ENCODE measurements at places on chromosomes 5 and 9.

DNA sequence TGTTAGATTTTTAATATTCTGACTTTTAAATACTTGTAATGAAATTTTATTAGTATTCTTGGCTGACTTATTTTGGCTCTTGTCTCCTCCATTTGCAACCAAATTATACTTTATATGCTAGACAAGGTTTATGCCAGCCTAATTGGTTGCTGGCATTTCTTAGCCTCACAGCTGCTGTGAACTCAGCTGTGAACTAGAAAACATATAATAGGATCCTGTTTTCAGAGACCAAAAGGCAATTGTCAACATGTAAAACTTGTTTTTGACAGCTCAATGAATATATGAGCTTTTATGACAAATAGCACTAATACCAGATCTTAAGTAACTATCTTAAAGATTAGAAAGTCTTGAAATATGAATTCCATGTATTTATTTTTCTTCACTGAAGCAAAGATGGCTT is 25.9 kb downstream of the KIF2A start:
- no peak for DNase-seq

- no peak for DNase-seq
These were observed 141.5 kb downstream of the RMI1 start for GRCh38 chr9:84121991-84122523.

DNA sequence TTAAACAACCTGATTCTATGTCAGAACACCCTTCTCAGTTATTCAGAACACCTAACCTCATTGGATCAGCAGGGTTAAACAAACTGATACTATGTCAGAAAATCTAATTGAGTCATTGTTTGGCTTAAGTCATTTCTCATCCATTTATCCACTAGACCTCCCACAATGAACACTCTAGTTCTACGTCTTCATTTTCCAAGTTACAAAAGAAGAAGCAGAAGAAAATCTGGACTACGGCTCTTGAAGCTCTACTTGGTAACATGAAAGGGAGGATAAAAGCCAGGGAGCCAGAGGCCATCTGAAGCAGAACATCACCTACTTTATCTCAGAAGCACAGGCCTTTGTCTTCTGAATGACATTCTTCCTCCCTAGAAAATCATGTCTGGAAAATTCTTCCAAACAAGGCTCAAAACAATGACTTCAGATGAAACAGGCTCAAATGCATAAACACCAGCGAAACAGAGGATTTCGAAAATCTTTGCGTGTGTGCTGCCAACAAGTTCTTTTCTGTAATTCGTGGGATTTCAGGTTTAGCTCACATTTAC is 35.4 kb upstream of the TGFBI start:
- no peak for DNase-seq

- no peak for DNase-seq
These were observed 57.9 kb downstream of the TEX10 start for GRCh38 chr9:100294806-100295205.

- no peak for DNase-seq
These were observed 136.7 kb upstream of the HAPLN1 start for GRCh38 chr5:83857341-83857740.

DNA sequence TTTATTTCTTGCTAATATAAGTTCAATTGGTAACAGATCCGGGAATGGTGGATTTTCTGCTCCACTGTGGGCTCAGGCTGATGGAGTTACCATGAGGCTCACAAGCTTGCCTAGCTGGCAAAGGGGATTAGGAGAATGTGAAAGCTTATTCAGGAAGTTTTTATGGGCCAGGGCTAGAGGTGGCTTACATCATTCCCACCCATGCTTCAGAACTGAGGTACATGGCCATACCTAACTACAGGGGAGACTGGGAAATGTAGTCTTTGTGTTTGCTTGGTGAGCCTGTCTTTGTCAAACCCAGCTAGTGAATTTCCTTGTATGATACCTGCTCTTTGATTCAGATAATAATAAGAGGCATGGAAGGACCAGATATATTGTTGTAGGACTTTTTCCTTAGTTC is 105.9 kb upstream of the DHFR start:
- DNase-seq: no peak

- DNase-seq: no peak
These were observed 699.0 kb downstream of the MAT2B start for GRCh38 chr5:164204338-164204946.

- no peak for DNase-seq
These were observed 2.6 kb downstream of the IER5L start for GRCh38 chr9:129175515-129175824.

DNA sequence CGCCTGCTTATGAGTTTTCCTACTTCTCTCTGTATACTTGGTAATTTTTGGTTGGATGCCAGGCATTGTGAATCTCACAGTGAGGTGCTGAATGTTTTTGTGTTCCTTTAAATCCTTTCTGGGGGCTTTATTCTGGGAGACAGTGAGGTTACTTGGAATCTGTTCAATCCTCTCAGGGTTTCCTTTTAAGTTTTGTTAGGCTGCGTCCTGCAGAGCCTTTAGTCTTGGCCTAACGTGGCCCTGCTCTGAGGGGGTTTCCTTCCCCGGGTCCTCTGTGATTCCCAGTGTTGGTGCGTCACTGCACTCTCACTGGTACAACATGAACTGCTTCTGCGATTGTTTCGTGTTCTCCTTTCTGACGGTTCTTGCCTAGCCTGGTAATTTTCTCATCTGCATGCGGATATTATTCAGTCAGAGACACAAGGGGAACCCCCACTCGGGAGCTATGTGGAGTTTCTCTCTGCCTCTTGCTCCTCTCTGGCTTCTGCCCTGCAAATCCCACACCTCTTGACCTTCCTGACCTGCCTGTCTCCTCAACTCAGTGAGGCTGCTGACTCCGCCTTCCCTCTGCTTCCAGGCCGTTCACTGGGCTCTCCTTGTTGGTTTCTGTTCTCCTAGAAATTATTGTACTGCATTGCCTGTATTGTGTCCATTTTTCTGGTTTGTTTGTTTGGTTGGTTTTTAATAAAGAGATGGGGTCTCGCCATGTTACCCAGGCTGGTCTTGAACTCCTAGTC is 128.1 kb downstream of the DAB2IP start:
- no peak for DNase-seq

DNA sequence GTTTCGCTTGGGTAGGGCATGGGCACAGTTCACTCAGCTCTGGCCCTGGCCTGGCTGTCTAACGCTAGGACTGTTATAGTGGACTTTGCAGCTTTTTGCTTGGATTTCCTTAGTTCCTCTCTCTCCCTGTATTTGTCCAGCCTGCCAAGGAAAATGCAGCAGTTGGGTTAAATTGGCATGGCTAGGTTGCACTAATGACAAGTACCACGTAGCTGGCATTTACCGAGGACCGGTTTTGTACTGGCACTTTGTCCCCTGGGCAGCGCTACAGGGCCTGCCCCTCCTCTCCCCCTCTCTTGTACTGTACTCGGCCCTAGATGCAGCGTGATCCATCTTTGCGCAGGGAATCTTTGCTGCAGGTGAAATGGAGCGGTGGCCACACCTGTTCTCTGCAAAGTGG is 2.4 kb downstream of the WDR5 start:
- no peak for DNase-seq

GRCh38 chr9:99184110-99184474 is 37.6 kb downstream of the ALG2 start:
- no peak for DNase-seq

- no peak for DNase-seq
These were observed 112.8 kb upstream of the SHB start for GRCh38 chr9:38181866-38182265.

DNA sequence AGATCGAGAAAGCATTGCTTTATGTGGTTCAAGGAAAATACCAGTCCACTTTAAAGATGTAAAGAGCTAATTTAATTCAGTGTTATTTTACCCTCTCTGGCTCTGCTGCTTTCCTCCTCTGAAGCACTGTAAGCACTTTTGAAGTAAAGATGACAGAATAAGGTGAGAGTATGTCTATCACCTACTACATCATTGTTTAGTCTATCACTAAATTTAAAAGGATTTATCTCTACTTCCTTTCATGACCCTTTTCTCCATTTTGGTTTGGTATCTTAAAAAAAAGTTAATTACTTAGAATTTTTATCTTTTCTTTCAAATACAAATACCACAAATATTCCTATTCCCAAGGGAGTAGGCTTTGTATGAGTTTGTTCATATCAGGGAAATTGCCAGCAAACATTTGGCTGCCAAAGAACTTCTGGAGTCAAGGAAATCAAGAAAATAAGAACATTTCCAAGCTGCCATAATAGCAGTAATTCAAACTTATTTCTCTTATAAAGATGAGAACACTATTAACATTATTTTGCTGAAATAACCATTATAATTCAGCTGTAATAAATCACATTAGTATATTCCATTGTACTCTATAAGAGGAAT is 77.8 kb downstream of the SLC38A9 start:
- DNase-seq: no peak

DNA sequence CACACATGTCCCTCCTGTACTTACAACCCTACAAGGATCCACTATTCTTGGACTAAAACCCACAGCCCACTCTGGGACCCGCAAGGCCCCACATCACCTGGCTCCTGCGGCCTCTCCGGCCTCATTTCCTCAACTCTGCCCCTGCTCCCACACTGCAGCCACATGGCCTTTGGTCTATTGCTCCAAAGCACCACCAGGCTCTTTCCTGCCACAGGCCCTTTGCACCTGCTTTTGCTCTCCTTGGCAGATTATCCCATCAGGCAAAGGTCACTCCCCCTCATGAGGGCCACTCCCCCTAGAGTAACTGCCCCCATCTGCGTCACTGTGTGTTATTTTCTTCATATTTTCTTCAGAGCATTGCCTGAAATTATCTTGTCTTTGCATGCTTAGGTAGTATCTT is 26.1 kb upstream of the CPLX2 start:
- DNase-seq: no peak

GRCh38 chr9:100879884-100880283 is 148.6 kb upstream of the PLPPR1 start:
- no peak for DNase-seq

- DNase-seq: no peak
These were observed 279.6 kb upstream of the ADAMTSL1 start for GRCh38 chr9:18194316-18194715.

GRCh38 chr9:123304340-123304691 is 35.9 kb upstream of the STRBP start:
- no peak for DNase-seq

- no peak for DNase-seq
These were observed 28.0 kb upstream of the CCNG1 start for GRCh38 chr5:163409384-163409783.

DNA sequence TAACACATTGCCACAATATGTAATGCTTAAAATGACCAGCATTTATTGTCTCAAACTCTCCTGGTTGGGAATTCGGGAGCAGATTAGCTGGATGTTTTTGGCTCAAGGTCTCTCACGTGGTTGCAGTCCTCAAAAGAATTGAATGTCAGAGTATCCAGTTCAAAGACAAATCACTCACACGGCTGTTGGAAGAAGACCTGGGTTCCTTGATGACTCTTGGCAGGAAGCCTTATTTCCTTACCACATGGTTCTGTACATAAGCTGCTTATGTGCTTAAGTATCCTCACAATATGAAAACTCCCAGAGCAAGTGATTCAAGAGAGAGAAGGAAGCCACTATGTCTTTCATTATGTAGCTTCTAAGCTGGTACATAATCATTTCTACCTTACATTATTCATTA is 230.3 kb upstream of the PTPRD start:
- no peak for DNase-seq

DNA sequence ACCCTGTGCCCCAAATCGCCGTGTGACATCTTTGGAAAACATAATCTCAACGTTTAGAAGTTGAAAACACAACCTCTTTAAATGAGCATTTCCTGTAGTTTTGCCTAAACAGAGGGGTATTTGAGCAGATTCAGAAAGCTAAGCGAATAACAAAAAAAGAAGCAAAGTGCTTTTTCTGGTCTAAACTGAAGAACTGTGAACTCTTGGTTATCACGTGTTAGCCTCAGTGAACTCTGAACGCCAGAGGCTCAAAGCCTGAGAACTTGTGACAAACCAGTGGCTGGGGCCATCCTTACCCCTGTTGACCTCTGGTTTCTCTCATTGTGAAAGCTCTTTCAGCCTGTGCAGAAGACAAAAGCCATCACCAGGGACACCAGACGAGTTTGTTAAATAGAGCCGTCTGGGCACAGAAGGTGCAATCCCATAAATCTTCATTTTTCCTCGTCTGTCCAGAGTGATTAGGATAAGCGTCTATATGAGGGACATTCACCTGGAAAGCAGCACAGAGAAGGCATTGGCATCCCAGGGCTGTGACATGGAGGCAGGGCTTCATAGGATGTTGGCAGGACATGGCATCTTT is 61.4 kb upstream of the ICE1 start:
- no peak for DNase-seq

DNA sequence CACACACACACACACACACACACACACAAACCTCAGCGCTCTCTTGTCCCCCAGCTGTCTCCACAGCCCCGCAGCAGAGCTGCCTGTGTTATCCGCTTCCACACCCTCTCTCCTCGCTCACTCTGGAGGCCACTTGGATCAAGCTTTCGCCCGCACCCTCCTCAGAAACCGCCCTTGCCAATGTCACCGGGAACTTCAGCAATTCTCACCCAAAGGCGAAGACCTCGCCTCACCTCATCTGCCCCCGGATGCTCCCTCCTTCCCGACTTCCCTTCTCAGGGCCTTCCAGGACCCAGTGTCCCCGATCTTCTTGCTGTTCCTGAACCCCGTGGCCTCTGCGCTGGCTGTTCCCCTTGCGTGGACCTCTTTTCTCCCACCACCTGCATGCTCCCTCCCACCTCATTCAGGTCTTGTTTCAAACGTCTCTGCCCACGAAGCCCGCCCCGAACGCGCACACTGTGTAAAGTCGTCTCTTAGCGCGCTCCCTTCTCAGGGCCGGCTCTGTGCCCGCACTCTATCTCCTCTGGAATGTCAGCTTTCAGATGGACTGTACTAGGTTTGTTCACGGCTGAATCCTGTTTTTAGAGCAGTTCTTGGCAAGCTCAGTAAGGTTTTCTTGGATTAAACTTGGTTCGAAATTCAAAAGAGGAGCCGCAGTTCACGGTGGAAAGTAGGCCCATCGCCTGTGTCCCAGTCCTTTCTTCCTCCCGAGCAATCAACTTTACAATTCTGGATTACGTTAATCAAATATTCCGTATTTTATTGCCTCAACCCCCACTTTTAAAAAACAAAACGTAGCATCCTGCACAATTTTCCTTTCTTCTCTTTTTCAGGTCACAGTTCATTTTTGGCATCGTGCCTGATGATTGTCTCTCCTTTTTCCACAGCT is 1.0 kb upstream of the TRIM7 start:
- DNase-seq: no peak

DNA sequence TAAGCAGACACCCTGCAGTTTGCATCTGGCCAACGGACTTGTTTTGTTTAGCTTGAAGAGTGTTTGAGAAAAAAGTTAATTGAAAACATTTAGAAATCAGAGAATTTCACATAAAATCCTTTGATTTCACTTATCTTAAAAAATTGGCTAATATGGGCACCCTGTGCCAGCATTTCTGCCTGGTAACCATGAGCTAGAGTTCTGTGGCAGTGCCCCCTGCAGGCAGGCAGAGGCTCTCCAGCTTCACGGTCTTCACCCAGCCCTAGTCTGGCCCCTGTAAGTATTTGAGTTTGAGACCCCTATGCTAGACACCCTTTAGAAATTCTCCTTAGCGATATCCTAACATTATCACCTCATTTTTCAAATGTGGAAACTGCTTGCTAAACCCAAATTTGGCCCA is 18.8 kb upstream of the FANCC start:
- DNase-seq: no peak

GRCh38 chr9:128062846-128063831 is 4.0 kb downstream of the NAIF1 start:
- DNase-seq: no peak
